ENCODE measurements at places on chromosomes 12 and 14. TPM values are rescaled to one million over a fixed set of nuclear protein-coding genes. Genes with fewer than 3 reads are reported as not detected.

SLCO1B1 gene
- polyA plus RNA-seq, result not detected

BDKRB2 gene
- polyA plus RNA-seq, result 4.8 TPM

LRRC10 gene
- polyA plus RNA-seq, result not detected

SLCO1A2 gene
- under 0.01 TPM for polyA plus RNA-seq

FGF23 gene
- polyA plus RNA-seq, result not detected

All from SK-N-SH (cell line).